Activated T-helper 1 cell treated with anti-CD3 and anti-CD28 coated beads, Interleukin-2, amount 50 U/mL, for 16 hours (primary cell): ENCODE measurements at places on chromosomes 5 and 9.

DNA sequence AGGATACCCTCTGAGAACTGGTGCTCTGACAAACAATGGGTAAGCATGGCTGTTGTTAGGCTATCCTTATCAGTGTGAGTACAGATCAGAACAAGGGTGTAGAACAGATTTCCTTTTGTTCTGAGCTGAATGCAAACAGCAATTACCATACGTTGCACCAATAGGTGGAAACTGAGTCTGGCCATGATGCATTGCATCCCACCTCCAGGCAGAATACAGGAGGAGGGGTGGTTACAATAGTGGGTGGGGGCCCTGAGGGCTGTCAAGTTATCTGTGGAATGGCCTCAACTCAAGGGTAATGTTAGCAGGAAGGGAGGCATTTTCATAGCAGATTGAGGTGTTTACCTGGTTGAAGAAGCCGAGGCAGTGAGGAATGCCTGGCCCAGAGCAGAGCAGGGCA, 54.3 kb upstream of the GLRX start:
- DNase-seq, result no peak

- no peak for DNase-seq
These were observed 100.9 kb downstream of the FBXO38 start for GRCh38 chr5:148484651-148485050.

- no peak for DNase-seq
These were observed 780.1 kb upstream of the DMAC1 start for GRCh38 chr9:8579661-8580060.

- DNase-seq, result no peak
These were observed 275.0 kb upstream of the SGCD start for GRCh38 chr5:156051972-156052371.

GRCh38 chr5:96538808-96539250, 105.8 kb upstream of the PCSK1 start:
- no peak for DNase-seq

DNA sequence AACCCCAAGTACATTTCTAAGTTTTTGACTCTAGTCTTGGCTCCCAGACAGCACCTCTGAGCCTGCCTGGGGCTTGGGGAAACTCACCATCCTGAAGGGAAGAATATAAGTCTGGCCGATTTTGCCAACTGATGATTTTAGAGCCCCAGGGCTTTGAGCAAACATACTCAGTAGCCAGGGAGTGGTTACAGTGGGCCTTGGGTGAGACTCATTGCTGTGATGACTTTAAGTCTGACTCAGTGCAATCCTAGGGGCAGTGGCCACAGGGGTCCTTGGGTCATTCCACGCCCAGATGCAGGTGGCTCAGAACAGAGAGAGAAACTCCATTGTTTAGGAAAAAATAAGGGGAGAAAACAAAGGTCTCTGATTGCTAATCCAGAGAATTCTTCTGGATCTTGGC, 312.0 kb upstream of the EDIL3 start:
- DNase-seq, result no peak

DNA sequence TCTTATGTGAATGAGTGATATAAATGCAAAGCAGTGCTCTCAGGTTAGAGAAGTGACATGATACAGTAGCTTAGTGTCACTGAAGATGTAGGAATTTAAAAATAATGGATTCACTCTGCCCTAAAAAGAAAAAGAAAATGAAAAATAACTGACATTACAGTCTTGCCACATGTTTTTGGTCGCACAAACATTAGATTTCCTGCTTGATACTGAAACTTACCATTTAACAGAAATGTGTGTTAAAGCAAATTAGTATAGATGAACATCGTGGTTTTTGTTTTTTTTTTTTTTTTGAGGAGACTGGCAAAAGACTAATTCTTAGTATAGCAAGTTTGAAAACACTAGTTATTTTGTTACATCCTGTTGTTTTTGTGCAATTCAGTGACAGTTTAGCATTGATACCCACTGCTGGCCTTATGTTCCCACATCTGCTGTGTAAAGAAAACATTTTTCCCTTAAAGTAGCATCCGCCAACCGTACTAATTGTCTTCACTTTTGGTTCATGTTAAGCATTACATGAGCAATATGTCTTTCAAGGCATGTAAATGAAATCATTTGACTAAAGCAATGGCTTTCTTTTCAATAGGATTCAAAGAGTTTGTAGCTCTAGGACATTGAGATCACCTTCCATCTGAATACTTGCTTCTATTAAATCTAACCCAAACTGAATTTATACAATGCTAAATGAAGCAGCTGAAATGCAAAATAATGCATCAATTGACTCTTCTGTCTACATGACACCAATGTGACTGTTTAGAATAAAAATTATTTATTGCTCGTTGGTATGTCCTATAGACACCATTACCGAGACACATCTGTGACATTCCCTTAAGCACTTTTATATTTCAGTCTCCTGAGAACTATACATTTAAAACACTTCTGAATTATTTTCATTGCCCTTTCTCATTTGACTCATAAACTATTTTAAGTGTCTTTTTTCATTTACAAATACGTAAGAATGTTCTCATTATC, 859.1 kb downstream of the MAT2B start:
- DNase-seq, result no peak

- no peak for DNase-seq
These were observed 297.8 kb upstream of the ACTBL2 start for GRCh38 chr5:57780306-57780960.

- no peak for DNase-seq
These were observed 30.2 kb upstream of the ITGA1 start for GRCh38 chr5:52757527-52757926.

DNA sequence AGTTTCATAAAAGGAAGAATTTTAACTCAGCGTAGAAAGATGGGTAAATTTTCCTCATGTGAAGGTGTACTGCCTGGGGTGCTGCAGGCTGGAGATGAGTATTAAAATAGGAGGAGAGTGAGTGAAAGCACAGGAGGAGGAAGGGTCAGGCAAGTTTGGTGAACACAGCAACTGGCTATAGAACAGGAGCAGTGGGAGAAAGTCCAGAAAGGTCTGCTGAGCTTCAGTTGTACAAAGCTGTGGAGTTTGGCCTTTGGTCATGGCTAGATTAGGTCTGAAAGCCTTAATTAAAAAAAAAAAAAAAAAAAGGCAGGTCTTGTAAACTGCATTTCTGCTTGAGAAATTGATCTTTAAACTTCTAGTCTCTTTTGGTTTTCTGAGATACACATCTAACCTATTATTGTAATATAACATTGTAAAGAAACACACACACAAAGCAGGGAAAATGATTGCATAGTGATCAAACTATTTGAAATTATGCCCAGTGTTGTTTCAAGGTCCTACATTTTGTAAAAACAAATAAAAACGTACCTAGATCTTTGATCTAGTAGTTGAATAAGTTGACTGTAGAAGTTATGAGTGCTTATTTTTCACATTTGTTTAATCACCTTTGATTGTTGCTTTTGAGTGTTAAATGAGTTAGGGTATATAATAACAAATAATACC, 43.6 kb downstream of the MAP3K1 start:
- DNase-seq, result no peak

DNA sequence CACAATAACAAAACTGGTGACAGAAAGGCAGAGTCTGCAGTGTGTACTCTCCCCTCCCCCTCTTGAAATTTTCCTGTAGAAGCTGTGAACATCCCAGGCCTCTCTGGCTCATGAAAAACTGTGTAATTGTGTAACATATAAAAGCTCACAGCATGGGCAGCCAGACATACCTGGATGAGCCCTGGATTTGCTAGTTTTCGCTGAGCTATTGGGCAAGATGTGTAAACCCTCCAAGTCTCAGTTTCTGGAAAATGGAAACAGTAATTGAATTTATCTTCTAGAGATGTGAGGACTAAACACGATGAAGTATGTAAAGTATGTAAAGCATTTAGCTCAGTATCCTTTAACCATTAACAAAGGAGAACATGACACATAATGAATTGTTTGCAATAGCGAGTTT, 143.2 kb upstream of the ANKH start:
- DNase-seq, result no peak

- DNase-seq, result no peak
These were observed 188.2 kb downstream of the SGCD start for GRCh38 chr5:156515121-156515520.

DNA sequence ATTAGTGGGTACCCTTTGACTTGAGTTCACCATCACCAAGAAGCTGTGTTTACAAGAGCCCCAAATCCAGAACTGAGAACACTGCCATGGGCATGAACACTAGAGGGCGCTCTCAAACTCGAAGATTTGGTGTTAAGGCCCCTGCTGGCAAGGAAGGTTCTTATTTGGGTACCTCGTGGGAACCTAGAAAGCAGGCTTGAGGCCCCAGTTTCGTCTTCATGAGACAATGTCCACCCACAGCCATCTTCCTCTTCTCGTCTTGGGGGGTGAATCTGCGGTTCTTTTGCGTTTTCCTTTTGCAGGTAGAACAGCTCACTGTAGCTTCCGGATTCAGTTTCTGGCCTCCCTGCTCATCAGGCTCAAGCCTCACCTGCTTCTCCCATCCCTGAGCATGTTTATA, 184.0 kb downstream of the SEMA5A start:
- DNase-seq, result no peak

GRCh38 chr5:174056064-174056847, 10.8 kb downstream of the NSG2 start:
- DNase-seq, result no peak

GRCh38 chr9:20030221-20030620, 241.4 kb upstream of the SLC24A2 start:
- no peak for DNase-seq

DNA sequence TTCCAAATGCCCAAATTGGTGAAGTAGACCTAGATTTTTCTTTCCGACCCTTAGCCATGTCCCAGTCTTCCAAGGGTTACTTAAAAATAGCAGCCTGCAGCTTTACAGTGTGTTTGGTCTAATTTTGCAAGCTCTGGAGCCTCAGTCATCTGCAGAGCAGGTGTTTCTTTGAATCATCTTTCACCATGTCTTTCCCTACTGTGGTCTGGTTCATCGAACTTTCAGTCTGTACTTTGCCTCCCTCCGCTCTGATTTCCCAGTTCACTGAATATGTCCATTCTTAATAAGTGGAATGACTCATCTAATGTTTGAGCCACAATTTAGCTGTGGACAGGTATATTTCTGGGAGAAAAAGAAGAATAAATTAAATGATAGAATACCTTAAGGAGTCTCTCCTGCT, 1060.7 kb downstream of the EFNA5 start:
- no peak for DNase-seq

DNA sequence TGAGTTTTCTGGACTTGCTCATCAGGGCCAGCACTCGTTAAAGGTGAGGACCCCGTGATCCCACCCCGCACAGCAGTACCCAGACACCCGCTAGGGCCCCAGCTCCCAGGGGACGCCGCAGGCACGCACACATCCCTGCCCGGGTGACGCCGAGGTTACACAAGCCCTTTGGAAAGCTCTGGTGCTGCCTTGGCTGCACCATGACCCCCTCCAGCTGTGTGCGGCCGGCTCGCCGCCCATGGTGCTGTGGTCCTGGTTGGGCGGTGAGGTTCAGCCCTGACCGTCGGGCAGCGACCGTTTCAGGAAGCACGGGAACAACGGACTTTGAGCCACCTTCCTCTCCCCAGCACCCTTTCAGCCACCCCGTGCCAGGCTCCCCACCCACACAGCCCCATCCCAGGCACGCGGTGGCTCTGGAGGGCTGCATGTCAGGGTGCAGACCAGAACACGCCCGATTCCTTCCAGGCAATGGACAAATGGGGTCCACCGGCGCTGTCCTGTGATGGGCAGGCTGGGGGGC, 7.5 kb upstream of the SLC12A7 start:
- no peak for DNase-seq

GRCh38 chr9:21811914-21812313, 9.5 kb downstream of the MTAP start:
- no peak for DNase-seq

DNA sequence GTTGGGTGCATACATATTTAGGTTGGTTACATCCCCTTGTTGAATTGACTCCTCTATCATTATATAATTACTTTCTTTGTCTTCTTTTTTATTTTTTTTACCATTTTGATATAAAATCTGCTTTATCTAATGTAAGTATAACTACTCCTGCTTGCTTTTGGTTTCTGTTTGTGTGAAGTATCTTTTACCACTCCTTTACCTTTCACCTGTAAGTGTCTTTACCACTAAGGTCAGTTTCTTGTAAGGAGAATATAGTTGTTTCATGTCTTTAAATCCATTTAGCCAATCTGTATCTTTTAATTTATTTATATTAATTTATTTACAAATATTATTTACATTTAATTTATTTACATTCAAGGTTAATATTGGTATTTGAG, 33.0 kb downstream of the INSL4 start:
- no peak for DNase-seq

DNA sequence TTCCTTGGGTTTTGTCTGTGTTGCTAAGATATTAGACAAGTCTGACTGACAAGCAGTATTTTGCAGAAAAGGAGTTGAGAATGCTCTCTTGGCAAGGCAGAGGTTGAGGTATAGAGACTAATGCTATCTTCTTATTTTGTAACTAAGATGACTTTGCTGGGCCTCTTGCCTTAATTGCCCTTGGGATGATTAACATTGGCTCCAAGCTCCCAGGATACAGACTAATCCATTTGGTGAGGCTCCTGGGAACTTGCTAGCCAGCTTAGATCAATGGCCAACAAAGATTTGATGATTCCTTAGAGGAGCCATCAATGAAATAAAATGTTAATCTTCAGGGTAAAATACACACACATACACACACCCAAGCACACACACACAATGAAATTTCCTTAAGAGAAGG, 28.7 kb upstream of the AP3B1 start:
- DNase-seq, result no peak

- no peak for DNase-seq
These were observed 129.5 kb upstream of the LRRTM2 start for GRCh38 chr5:139004374-139005307.

- DNase-seq, result no peak
These were observed 124.1 kb downstream of the NXNL2 start for GRCh38 chr9:88659126-88659525.

GRCh38 chr9:134624621-134625181, 16.9 kb upstream of the COL5A1 start:
- no peak for DNase-seq

DNA sequence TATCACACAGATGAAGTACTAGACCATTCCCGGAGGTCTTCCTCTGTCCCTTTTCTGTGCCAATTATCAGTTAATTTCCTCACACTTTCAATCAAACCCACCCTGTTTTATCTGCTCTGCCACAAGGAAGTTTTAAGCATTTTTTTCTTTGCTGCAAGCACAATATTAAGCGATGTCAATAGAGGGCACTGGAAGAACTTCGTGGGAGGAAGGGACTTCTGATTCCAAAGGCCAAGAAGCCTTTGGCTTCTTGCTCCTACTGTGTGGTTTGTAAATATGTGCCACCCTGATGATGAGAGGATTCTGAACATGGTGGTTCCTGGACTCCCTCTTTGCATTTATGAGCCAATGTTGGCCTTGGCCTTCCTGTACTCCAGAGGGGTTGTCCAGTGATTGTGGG, 1712.5 kb upstream of the C9orf72 start:
- no peak for DNase-seq

- no peak for DNase-seq
These were observed 457.7 kb downstream of the ICE1 start for GRCh38 chr5:5880077-5880763.

DNA sequence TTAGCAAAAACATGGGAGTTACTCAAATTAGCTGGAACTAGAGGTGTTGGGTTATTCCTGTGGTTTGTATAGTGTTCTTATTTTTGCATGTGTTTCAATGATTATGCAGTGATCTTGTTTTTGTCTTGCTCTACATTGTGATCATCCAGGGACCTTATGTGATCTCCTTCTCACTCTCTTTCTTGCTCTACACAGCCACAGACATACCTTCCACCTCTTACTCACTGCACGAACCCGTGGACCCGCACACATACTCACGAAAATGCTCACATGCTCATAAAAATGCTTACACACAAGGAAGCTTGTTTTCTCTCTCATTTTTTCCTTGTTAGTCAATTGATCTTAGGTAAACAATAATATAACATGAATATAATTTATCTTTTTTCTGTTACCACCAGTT, 187.1 kb downstream of the KDM4C start:
- no peak for DNase-seq

- no peak for DNase-seq
These were observed 13.8 kb downstream of the FYB1 start for GRCh38 chr5:39205550-39205949.
